ENCODE measurements at places on chromosomes 11 and 22.
A peak's percentile ranks its signal among the peaks of the same experiment; 100 is the strongest.

DNA sequence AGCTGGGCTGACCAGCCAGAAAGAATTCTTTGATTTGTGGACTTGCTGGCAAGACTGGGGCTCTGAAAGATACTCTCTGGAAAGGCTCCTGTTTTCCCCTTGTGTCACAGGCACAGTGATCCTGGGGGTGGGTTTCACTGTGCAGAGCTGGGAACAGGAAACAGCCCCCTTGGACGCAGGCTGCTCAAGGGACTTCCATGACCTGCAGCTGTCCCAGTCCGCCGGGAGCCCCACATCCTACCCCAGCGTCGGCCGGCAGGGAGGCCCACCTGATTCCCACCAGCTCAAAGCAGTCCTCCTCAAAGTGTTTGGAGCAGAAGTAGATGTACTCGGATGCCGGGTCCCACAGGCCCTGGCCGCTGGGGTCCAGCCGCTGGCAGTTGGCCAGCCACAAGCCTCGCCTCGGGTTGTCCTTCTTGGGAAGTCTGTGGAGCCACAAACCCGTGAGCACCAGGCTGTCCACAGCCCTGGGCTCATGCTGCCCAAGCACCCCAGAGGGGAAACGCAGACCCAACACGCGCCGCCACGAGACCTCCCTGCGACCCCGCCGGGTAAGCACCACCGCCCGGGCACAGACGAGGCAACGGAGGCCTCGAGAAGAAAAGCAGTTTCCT, 824 bp downstream of the THAP7 start:
- H3K27me3 ChIP-seq = no peaks in the 10 kb centered on the region
- H3K4me3 ChIP-seq = peak overlapping the region; percentile 72
- peak overlapping the region; percentile 97 for H3K27ac ChIP-seq

DNA sequence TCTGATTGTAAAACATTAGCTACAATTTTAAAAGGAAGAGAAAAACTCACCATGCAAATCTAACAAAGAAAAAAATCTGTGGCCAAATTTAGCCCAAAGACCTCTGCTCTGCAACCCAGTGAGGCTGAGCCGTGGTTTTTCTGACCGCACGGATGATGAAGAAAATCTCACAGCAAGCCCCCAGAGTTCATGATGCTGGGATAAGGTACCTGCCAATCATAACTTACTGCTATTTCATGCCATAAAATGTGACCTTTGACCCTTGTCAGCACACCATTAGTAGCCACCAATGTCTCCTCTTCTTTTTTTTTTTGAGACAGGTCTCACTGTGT, 11.1 kb downstream of the CERK start:
- no peak overlapping the region for H3K27ac ChIP-seq
- DNase-seq = no peak
- H3K4me1 ChIP-seq = peaks cover under 1% of the 10 kb centered on the region
- H3K27me3 ChIP-seq = no peaks in the 10 kb centered on the region
- no peak overlapping the region for H3K4me3 ChIP-seq
- H3K36me3 ChIP-seq = no peaks in the 10 kb centered on the region

DNA sequence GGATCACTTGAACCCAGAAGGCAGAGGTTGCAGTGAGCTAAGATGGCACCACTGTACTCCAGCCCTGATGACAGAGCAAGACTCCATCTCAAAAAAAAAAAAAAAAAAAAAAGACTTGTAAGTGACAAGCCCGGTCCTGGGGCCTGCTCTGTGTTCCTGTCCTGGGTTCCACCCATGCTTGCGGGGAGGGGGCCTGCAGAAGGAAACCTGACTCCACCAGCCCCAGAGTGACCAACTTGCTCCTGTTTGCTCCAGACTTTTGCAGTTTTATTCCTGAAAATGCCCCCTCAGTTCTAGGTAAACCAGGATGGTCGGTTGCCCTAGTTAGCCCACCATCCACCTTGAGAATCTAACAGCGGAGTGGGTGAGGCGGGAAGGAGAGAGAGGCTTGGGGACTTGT, 10.1 kb upstream of the LRP5 start:
- H3K27ac ChIP-seq = no peak overlapping the region
- no peak overlapping the region for H3K4me3 ChIP-seq
- H3K4me1 ChIP-seq = no peaks in the 10 kb centered on the region
- H3K27me3 ChIP-seq = no peaks in the 10 kb centered on the region

- H3K4me3 ChIP-seq = no peak overlapping the region
- no peaks in the 10 kb centered on the region for H3K27me3 ChIP-seq
- H3K4me1 ChIP-seq = no peaks in the 10 kb centered on the region
- no peak for DNase-seq
- H3K36me3 ChIP-seq = no peaks in the 10 kb centered on the region
- H3K27ac ChIP-seq = no peak overlapping the region
These were observed 118.5 kb downstream of the PHF21B start for GRCh38 chr22:44891293-44891747.

DNA sequence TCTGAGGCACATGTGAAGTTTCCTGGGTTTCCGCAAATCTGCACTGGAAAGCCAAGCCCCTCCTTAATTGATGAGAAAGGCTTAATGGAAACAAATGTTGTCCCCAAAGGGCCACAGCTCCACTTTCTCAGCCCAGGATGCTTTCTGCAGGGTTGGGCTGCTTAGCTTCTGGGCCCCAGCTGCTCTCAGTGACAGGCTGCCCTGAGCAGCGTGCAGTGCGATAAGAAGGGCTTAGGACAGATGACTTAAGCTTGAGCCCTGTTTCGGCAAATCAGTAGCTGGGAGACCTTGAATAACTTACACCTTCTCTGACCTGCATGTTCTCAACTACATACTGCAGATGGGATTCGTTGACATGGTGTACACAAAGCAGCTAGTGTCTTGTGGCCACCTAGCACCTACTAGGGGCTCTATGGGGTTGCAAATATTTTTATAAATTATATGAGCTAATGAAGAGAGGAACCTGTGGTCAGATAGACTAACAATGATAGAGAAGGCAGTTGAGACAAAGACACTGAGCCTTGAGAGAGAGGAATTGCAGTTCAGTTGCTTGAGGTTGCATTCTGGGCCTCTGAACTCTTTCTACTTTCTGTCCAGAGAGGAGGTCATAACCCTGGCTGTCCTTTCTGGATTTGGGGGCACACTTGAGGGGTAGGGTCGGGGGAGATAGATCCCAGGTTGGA, 11.5 kb downstream of the STX3 start:
- no peak overlapping the region for H3K27ac ChIP-seq
- H3K27me3 ChIP-seq = no peaks in the 10 kb centered on the region
- H3K4me3 ChIP-seq = no peak overlapping the region
- no peaks in the 10 kb centered on the region for H3K36me3 ChIP-seq
- H3K4me1 ChIP-seq = peaks cover 2% of the 10 kb centered on the region

- DNase-seq = no peak
- H3K36me3 ChIP-seq = no peaks in the 10 kb centered on the region
- H3K27ac ChIP-seq = no peak overlapping the region
- H3K4me3 ChIP-seq = no peak overlapping the region
- no peaks in the 10 kb centered on the region for H3K27me3 ChIP-seq
These were observed 6.7 kb downstream of the YDJC start for GRCh38 chr22:21622919-21623647.

DNA sequence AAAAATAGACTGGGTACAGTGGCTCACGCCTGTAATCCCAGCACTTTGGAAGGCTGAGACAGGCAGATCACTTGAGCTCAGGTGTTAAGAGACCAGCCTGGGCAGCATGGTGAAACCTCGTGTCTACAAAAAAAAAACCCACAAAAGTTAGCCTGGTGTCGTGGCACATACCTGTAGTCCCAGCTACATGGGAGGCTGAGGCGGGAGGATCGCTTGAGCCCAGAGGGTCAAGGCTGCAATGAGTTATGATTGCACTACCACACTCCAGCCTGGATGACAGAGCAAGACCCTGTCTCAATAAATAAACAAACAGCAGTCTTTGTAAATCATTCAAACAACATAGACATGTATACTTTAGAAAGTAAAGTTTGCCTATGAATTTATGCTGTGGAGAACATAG, 2.5 kb downstream of the MOV10L1 start:
- no peaks in the 10 kb centered on the region for H3K4me1 ChIP-seq
- no peaks in the 10 kb centered on the region for H3K36me3 ChIP-seq
- H3K27ac ChIP-seq = no peak overlapping the region
- H3K27me3 ChIP-seq = no peaks in the 10 kb centered on the region
- H3K4me3 ChIP-seq = no peak overlapping the region
- DNase-seq = no peak

GRCh38 chr11:78958444-78958843, 383.8 kb upstream of the NARS2 start:
- no peak overlapping the region for H3K27ac ChIP-seq
- no peaks in the 10 kb centered on the region for H3K36me3 ChIP-seq
- H3K4me1 ChIP-seq = no peaks in the 10 kb centered on the region
- peak; percentile 31 for DNase-seq

DNA sequence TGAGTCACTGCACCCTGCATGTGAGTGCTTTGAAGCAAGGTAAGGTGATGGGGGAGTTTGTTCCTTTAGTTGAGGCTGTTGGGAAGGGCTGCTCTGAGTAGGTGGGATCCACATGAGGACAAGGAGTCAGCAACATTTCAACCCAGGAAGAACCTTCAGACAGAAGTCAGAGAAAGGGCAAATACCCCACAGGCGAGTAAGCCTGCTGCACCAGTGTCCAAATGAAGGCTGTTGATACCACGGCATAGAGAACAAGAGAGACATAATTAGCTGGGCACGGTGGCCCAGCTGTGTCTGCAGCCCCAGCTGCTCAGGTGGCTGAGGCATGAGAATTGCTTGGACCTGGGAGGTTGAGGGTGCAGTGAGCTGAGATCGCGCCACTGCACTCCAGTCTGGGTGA, 54.3 kb upstream of the CLMP start:
- no peak overlapping the region for H3K4me3 ChIP-seq
- DNase-seq = no peak
- no peaks in the 10 kb centered on the region for H3K4me1 ChIP-seq
- no peaks in the 10 kb centered on the region for H3K36me3 ChIP-seq
- H3K27ac ChIP-seq = no peak overlapping the region

- no peak overlapping the region for H3K4me3 ChIP-seq
- H3K4me1 ChIP-seq = peaks cover 2% of the 10 kb centered on the region
- H3K36me3 ChIP-seq = no peaks in the 10 kb centered on the region
- no peak overlapping the region for H3K27ac ChIP-seq
- peak; percentile 44 for DNase-seq
These were observed 18.5 kb upstream of the LRRC10B start for GRCh38 chr11:61489833-61490721.

DNA sequence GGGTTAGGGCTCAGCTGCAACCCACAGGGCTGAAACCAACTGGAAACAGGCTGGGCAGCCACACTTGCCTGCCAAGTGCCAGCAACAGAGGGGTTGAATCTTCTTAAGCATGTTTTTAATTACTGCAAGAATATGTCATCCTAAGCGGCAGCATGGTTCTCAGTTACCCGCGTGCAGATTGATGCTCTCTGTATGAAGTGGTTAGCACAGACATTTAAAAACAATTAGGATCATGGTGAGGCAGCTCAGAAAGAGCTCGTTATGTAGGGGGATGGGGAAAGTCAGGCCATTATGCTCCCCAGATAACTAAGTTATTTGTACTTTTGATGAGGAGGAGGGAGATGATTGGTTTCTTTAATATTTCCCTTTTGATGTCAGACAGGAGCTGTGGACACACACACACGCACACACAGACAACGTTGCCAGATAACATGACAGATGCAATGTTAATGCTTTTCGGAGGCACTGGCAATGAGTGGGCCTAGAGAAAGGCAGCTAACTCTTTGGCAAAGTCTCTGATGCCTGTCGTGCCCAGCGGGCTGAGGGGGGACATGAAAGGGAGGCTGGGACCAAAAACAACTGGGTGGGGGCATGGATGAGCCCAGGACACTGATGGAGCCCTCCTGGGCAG, 389.7 kb downstream of the NXPE2 start:
- no peak overlapping the region for H3K4me3 ChIP-seq
- H3K27ac ChIP-seq = no peak overlapping the region
- H3K36me3 ChIP-seq = no peaks in the 10 kb centered on the region

GRCh38 chr11:95641495-95641894, 148.1 kb downstream of the FAM76B start:
- no peaks in the 10 kb centered on the region for H3K4me1 ChIP-seq
- H3K36me3 ChIP-seq = no peaks in the 10 kb centered on the region
- no peaks in the 10 kb centered on the region for H3K27me3 ChIP-seq
- H3K27ac ChIP-seq = no peak overlapping the region

DNA sequence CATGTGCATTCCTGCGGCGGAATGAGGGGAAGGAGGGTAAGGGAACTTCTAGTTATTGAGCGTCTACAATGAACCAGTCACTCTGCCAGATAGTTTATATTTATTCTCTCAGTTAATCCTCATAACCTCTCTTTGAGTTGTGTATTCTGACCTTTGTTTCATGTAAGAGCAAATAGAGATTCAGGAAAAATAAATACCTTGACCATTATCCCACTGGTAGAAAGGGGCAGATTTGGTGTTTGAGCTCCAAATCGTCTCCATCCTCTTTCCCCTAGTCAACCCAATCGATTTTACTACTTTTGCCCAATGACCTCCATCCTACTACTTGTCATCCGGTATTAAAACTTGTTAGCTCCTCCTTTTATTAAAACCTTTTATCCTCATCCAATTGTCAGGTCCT, 157.1 kb upstream of the SESN3 start:
- no peak overlapping the region for H3K27ac ChIP-seq
- H3K36me3 ChIP-seq = no peaks in the 10 kb centered on the region
- DNase-seq = no peak
- H3K4me1 ChIP-seq = no peaks in the 10 kb centered on the region
